ENCODE measurements at places on chromosomes 3 and 15. TPM values are rescaled to one million over a fixed set of nuclear protein-coding genes. Genes with fewer than 3 reads are reported as not detected.

Gene ANKRD63
- total RNA-seq, result not detected

Gene CAMKV
- total RNA-seq, result not detected

Gene DUOX2
- total RNA-seq, result not detected

Gene SLC2A2
- not detected for total RNA-seq

Gene GNAI2
- 229 TPM for total RNA-seq

Gene ADAMTS17
- 0.34 TPM for total RNA-seq

Gene CPLX3
- not detected for total RNA-seq

Gene TUBGCP4
- total RNA-seq, result 14.2 TPM

Gene ATP10A
- total RNA-seq, result 115 TPM

Gene CDCP1
- 20.1 TPM for total RNA-seq

Gene SCN5A
- under 0.01 TPM for total RNA-seq

Gene CLDN16
- under 0.01 TPM for total RNA-seq

Gene TNNC1
- total RNA-seq, result not detected

Gene DGKG
- 11.7 TPM for total RNA-seq

Gene NEO1
- 18.6 TPM for total RNA-seq

Gene IL12A
- 1.1 TPM for total RNA-seq

Gene SERPINI2
- total RNA-seq, result not detected

Gene INSYN1
- total RNA-seq, result 30.2 TPM

Gene SLC51B
- total RNA-seq, result not detected

Gene INO80
- 23.0 TPM for total RNA-seq

Gene DNASE1L3
- not detected for total RNA-seq

Measured in melanocyte of skin (primary cell).